M059J (cell line): ENCODE measurements at places on chromosomes 5 and 9. TPM values are rescaled to one million over a fixed set of nuclear protein-coding genes. Genes with fewer than 3 reads are reported as not detected.
A peak's percentile ranks its signal among the peaks of the same experiment; 100 is the strongest.

The ANXA1 gene
- total RNA-seq: 608 and 753 TPM in 2 replicates

The EPB41L4B gene
- 4.7 and 6.5 TPM in 2 replicates for total RNA-seq

The ZNF454 gene
- 0.05 and 0.54 TPM in 2 replicates for total RNA-seq

The IFNA1 gene
- total RNA-seq: not detected in 2 replicates

The CEL gene
- 0.17 and 0.39 TPM in 2 replicates for total RNA-seq

The TNFSF15 gene
- total RNA-seq: 0.10 and 0.15 TPM in 2 replicates

DNA sequence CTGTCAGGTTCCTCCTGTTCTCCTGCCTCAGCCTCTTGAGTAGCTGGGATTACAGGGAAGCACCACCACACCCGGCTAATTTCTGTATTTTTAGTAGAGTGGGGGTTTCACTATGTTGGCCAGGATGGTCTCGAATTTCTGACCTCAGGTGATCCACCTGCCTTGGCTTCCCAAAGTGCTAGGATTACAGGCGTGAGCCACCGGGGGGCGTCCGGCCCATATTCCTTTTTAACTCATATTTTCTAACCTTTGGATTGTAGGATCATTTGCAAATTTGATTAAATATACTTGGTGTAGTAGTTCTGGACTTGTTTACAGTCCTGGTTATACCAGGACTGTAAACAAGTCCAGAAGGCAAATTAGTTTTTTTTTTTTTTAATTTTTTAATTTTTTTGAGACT lies 4.3 kb downstream of the TCERG1 start:
- no peak for DNase-seq

- no peak for DNase-seq
These were observed 123.3 kb upstream of the SLC12A2 start for GRCh38 chr5:127960270-127960691.

- DNase-seq: peak; percentile 57
These were observed 97.9 kb downstream of the DAPK1 start for GRCh38 chr9:87595610-87596009.

GRCh38 chr5:33321026-33321425 lies 119.7 kb upstream of the TARS1 start:
- peak; percentile 96 for DNase-seq

DNA sequence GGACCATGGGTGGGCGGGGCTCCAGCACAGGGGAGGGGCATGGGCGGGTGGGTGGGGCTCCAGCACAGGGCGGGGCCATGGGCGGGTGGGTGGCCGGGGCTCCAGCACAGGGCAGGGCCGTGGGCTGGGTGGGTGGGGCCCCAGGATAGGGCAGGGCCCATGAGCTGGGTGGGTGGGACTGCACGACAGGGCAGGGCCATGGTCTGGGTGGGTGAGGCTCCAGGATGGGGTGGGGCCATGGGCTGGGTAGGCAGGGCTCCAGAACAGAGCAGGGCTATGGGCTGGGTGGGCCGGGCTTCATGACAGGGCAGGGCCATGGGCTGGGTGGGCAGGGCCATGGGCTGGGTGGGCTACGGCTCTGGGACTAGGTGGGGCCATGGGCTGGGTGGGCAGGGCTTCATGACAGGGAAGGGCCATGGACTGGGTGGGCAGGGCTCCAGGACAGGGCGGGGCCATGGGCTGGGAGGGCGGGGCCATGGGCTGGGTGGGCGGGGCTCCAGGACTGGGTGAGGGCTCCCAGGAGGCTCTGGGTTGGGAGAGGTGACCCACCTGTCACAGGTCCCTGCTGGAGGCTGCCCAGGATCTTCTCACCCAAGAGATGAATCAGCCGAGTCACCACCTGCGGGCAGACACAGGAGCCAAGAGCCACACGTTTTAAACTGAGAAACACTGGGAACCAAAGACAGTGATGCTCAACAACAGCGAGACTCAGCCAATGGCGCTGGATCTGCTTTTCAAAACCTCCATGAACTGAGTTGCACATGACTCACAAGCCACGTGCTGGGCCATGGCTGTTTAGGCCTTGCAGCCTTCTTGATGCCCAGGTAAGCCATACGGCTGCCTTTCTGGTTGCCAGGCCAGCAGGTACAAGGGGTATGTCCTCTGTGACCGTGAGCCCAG lies 33.6 kb upstream of the NSMF start:
- peak; percentile 50 for DNase-seq

DNA sequence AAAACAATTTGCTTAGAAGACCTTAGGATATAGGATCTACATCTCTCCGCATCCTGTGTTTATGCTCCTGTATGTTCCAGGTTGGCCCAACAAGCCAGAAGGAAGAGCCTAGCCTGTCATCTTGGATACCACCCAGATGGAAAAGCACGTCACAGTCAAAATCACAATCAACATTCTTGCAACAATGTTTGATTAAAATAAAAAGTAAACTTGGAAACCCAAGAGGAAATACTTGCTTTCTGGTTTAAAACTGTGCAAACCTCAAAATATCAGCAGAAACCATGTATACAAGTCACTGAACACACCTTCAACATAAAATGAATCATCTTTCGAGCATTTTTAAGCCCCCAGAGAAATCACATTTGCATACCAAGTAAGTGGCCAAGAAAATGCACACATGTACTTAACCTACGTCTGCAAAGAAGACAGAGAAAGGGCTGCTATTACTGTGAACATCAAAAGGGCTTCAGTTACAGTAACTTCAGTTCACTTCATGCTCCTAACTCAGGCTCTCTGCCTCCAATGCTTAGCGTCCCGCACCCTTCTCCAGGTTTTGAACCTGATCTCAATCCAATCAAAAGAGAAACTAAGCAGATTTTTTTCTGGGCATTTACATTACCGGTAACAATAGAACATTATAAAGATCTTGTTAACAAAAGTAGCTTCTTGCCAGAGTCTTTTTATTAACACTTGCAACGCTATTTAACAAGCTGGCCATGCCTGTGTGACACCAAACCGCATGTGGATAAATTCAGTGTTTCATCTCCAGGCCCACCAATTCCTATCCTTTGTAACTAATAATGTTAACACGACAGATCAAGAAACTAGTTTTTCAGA lies 1.3 kb downstream of the ENC1 start:
- DNase-seq: peak; percentile 73

DNA sequence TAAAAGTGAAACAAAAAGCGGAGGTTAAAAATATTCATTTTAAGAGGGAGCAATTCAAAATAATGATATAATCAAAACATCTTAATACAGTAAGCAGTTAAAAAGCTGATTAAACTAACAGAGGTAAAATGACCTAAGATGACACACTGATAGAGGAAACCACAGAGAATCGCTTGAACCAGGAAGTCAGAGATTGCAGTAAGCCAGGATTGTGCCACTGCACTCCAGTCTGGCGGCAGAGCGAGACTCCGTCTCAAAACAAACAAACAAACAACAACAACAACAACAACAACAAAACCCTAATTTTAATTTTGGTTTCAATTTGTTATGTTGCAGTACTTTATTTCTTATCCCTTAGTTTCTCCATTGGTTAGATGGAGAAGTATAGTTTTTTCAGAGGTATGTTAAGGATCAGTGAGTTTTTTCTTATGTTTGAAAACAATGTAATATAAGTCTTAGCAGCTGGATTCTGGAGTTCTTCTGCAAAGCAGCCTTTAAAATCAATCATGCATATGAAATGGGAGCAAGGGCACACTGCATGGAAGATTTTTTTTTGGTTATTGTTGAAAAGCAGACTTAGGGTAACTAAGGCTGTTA lies 58.5 kb downstream of the MLANA start:
- DNase-seq: peak; percentile 73

GRCh38 chr9:75455444-75455921 lies 367.2 kb downstream of the OSTF1 start:
- DNase-seq: peak; percentile 46

DNA sequence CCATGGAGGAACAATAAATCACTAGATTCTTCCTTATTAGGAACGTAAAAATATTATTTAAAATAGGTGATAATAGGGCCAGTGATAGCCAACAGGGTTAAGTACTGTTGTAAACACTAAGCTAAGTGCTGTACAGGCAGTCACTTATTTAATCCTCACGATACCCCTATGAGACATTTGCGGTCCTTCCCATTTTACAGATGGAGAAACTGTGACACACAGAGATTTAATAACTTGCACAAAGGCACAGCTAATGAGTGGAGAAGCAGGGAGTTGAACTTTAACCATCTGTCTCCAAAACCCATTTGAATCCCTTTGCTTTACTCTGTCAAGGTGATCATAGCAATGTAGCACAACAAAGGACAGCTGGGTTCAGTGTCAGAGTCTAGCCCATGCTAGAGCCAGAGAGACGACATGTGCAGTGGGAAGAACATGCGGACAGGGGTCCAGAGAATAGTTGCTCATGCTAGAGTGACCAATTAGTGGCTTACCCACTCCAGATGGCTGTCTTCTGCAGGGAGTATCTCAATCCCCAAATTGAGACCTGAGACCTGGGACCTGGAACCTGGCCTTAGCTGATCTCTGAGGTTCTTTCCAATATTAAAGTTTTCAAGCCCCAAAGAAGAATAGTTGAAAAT lies 28.9 kb downstream of the STXBP1 start:
- no peak for DNase-seq

DNA sequence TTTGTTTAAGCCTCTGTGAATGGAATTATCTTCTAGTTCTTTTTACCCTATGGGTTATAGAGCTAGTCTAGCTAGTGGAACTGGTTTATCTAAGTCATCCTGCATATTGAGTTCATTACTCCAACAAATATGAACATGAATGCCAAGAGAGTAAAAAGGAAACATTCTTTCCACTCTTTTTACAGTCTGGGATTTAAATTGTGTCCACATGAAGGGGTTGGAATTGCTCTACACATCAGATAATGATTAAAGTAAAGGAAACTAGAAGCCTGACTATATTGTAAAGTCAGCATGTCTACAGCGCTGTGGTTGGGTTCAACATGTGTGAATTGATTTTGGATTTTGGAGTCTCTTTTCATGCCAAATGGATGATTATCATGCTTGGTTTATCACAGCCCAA lies 173.1 kb downstream of the CCDC171 start:
- DNase-seq: no peak
